ENCODE measurements at places on chromosomes 13 and 19.

DNA sequence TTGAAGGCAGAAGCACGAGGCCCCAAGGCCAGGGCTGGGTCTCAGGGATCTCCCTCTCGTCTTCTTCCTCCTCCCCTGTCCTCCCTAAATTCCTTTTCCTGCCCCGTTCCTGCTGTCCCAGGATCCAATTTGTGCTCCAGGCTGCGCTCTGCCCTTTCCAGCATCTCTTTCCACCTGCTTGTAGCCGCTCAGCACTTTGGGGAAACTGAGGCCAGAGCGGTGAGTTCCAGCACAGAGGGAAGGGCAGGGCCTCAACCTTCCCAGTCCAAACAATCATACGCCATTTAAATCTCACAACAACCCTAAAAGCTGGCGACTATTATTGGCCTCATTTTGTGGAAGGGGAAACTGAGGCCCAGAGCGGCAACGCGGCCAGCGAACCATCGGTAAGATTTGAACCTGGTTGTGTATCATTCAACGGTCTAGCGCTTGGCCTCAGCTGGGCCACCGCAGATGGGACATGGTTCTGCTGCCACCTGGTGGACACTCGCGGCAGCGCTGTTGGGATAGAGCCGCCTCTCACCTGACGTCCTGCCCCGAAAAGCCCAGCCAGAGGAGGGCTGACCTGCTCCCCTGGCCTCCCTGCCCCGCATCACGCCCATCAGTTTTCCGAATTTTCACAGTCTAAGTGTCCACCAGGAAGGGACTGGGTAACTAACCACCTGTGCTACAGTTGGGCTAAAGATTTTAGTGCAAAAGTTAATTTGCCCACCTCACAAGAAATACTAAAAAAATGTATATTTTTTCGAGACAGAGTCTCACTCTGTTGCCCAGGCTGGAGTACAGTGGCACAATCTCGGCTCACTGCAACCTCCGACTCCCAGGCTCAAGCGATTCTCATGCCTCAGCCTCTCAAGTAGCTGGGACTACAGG, 4.2 kb upstream of the RPL18A start:
- peak; percentile 82 for DNase-seq

DNA sequence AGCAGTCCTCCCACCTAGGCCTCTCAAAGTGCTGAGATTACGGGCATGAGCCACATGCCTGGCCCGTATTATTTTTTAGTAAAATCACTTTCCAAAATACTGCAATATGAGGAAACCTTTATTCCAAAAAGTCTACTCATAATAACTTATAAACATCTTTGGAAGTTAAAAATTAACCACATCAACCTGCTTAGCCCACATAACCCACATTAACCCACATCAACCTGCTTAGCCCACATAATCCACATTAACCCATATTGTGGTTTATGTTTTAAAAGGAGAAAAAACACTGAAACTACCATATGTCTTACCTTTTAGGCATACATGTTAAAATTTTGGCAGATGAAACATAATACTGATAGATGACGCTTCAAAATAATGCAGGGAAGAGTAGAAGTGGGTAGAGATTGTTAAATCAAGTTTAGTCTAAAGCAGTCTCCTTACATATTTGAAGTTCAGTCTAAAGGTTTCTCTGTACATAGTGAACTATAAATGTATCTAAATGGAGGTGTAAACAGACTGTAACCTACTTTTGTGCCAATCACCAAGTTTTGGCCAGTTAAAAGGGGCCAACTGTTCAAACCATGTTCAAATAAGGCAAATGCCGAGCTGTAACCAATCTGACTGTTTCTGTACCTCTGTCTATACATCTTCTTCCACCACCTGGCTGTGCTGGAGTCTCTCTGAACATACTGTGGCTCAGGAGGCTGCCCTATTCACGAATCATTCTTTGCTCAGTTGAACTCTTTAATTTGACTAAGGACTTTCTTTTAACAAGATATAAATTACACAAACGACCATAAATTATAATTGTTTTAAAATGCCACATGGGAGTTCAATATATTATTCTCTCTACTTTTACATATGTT, 14.5 kb downstream of the KPNA3 start:
- no peak for DNase-seq

DNA sequence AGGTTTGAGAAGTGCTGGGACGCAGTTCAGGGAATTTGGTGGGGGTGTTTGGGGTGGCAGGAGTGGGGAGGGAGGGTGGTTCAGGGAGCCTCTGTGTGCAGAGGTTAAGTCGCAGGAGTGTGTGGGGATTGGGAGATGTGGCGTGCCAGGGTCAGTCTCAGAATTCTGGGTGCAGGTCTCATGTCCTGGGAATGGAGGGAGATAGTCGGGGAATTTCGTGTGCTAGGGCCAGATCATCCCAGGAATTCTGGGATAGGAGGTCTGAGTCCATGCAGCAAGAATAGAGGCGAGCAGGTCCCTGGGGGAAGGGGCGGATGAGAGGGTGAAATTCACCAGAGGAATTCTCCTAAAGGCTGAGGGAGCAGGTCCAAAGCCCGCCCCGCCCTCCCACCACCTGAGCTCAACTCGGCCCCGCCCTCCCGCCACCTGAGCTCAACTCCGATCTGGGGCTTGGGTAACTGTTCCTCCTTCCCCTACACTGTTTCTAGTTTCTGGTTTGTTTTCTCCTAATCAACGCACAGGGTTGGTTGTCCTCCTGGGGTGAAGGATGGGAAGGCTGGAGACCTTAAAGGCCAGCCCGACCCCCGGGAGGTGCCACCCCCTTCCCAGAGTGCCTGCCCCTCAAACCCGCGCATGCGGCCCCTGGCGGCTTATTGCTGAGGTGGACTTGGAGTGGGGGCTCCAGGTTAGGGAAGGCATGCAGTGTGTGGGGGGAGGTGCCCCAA, 15.2 kb downstream of the KCNC3 start:
- no peak for DNase-seq

- DNase-seq, result peak; percentile 92
These were observed 27.3 kb downstream of the NUMBL start for GRCh38 chr19:40662925-40663694.

DNA sequence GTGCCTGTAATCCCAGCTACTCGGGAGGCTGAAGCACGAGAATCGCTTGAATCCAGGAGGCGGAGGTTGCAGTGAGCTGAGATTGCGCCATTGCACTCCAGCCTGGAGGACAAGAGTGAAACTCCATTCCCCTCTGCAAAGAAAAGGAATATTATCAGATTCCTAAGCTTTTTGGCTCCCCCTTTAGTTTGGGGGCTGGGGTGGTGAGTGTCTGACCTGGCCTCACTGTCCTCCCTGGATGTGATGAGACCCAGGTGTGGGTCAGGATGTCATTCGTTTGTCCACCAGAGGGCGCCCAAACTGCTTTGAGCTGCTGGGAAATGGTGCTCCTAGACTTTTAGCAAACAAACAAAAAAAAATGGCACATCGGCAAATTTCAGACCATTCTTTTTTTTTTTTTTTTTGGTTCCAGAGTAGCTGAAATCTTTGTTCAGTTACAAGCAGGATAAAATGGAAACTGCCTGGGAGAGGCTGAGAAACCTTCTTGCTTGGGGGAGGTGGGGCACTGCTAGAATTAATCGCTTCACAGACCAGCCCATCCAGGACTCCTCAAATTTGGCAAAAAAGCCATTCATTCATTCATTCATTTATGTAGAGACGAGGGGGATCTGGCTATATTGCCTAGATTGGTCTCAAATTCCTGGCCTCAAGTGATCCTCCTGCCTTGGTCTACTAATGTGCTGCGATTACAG, 29.4 kb downstream of the SPC24 start:
- peak; percentile 69 for DNase-seq

- DNase-seq, result no peak
These were observed 25.0 kb upstream of the NAPA start for GRCh38 chr19:47539747-47540311.

DNA sequence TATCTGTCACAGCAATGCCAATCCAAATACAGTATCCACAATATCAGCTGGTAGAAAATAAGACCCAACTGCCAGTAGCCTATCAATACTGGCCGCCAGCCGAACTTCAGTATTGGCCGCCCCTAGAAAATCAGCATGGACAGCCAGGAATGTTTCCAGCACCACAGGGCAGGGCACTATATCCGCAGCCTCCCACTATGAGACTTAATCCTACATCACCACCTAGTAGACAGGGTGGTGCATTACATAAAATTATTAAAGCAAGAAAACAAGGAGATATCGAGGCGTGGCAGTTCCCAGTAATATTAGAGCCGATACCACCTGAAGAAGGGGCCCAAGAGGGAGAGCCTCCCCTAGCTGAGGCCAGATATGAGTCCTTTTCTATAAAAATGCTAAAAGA, 111.3 kb downstream of the ZNF486 start:
- DNase-seq, result no peak

GRCh38 chr13:46672338-46673090, 119.5 kb downstream of the LRCH1 start:
- no peak for DNase-seq

GRCh38 chr13:61029064-61029463, 386.6 kb downstream of the PCDH20 start:
- DNase-seq, result no peak

DNA sequence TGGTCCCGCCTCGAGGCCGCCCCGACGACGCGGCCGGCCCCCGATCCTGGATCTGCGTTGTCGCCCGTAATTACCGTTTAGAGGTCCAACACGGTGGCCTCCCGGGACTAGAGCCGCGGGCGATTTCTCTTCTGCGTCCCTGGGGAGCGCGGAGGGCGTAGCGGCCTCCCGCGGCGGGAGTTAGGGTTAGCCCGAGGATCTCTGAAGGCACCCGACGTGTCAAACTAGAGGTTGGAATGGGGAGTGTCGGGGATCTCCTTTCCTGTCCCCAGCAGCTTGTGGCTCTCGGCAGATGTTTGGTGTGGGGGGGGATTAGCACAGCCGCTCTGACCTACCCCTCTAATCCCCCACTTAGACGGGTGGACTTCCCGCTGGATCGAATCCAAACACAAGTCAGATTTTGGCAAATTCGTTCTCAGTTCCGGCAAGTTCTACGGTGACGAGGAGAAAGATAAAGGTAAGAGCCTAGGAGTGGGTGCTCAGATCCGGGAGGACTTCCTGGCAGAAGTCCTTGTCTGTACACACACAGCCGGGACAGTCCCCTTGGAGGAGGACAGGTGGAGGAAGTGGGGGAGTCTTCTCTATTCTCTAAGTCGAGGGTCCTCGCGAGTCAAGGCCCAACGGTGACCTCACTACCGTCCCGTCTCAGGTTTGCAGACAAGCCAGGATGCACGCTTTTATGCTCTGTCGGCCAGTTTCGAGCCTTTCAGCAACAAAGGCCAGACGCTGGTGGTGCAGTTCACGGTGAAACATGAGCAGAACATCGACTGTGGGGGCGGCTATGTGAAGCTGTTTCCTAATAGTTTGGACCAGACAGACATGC, 581 bp downstream of the CALR start:
- no peak for DNase-seq

- DNase-seq, result no peak
These were observed 418.4 kb downstream of the EFNB2 start for GRCh38 chr13:106117035-106117434.

DNA sequence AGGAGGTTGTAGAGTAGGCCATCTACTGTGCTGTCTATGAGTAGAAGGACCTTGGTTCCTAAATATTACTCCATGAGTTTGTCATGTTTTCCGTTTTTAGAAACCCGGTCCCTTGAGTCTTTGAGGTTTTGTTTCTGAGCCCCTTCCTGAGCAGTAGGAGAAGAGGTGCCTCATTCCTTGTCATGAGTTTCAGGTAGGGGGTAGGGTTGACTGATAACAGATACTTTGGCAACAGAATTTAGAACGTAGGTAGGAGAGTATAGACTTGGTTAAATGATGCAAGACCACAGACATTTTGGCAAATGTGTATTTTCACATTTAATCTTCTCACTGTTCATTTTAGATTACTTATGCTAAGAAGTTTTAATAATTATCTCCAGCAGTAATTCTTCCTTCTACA, 24.6 kb downstream of the LMO7 start:
- no peak for DNase-seq

- no peak for DNase-seq
These were observed 73.8 kb downstream of the CCDC70 start for GRCh38 chr13:51935326-51936171.

GRCh38 chr13:84655677-84656076, 773.4 kb upstream of the SLITRK1 start:
- no peak for DNase-seq

GRCh38 chr13:47025791-47026447, 129.1 kb upstream of the HTR2A start:
- no peak for DNase-seq

GRCh38 chr19:35266520-35267352, 2.0 kb upstream of the USF2 start:
- DNase-seq, result peak; percentile 62

DNA sequence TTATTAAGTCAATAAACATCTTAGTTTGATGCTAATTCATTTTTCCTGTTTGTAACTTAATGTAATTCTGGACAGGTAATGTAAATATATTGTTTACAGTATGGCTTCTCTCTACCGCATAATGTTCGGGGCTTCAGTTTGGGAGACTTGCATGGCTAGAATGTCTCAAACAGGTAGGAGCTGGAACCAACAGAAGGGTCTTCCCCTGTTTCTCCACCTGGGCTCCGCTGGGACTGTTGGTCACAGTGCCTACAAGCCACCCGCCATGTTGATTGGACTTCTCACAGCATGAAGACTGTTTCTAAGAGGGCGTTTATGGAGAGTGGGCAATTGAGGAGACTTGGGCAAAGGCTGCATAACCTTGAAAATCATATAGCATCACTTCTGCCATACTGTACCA, 148.6 kb downstream of the UFM1 start:
- DNase-seq, result no peak

- DNase-seq, result no peak
These were observed 51.5 kb downstream of the ZNF787 start for GRCh38 chr19:56069642-56070041.

GRCh38 chr19:11784356-11784755, 14.0 kb upstream of the ZNF491 start:
- DNase-seq, result no peak

DNA sequence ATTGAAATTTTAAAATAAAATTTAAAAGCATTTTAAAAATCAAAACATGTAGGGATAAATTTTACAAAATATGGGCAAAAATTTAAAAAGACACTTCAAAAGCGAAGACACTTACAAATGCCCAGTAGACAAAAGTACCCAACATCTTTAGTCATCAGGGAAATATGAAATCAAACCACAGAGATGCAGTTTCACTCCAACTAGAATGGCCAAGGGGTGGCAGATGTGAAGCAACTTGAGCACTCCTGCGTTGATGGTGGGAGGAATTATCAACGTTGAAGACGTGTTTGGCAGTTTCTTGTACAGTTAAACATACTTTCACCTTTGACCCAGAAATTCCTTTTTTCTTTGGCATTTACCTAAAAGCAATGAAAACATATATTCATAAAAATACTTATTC, 518.0 kb upstream of the SGCG start:
- DNase-seq, result no peak

GRCh38 chr13:42276683-42277082, 4.7 kb downstream of the AKAP11 start:
- DNase-seq, result no peak

DNA sequence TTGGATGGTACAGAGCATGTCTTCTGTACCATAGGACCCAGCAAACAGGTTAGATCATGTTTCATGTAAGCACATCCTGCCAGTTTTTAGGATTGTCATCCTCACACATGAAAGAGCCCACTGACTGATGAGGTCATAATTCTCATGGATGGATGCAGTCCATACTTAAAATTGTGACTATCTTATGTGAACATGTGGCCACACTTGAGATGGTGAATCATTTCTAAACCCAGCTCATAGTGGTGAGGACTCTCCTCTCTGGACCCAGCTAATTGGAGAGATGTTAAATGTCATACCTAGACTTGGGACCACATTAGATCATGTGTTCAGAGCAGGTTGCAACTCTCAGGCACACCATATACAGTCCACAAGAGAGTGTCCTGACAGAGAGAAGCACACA, 24.8 kb upstream of the ZNF254 start:
- no peak for DNase-seq

- DNase-seq, result peak; percentile 82
These were observed 199.6 kb downstream of the SPRY2 start for GRCh38 chr13:80141123-80141849.

All from left hindlimb (tissue), 1 donor.